ENCODE measurements at places on chromosomes 4 and X. TPM values are rescaled to one million over a fixed set of nuclear protein-coding genes. Genes with fewer than 3 reads are reported as not detected.

DNA sequence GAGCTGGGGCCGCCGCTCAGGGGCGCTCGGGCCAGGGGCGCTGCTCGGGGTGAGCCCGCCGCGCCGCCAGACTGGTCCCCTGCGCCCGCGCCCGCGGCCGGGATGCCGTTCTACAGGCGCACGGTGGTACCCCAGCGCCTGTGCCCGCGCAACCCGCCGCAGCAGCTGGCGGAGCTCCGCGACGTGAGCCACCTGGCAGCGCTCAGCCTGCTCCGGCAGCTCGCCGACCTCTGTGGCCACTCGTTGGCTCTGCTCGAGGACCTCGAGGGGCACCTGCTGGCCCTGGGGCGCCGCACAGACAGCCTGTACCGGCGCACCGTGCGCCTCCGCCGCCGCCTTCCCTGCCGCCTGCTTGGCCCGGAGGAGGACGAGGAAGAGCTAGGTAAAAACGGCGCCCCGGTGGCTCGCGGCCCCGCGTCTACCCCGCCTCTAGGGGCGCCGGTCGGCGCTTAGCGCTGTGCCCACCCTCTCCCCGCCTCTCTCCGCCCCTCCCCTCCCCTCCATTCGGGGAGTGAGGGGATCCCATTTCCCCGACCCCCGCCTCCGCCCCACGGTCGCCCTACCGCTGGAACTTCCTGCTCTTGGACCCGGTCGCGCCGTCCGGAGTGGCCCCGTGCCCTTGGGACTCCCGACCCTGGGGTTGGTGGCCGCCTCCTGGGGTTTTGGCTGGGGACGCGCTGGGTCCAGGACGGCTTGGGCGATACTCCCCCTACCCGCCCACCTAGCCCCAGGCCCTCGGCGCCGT, 513 bp downstream of the NHSL2 start:
- no peak overlapping the region for H3K27ac ChIP-seq
- no peak for DNase-seq
- H3K4me1 ChIP-seq = no peaks in the 10 kb centered on the region
- H3K4me3 ChIP-seq = no peak overlapping the region
- H3K27me3 ChIP-seq = no peaks in the 10 kb centered on the region

GRCh38 chrX:136086521-136086920, 60.8 kb upstream of the FHL1 start:
- no peak overlapping the region for H3K27ac ChIP-seq
- H3K27me3 ChIP-seq = no peaks in the 10 kb centered on the region
- no peaks in the 10 kb centered on the region for H3K36me3 ChIP-seq

GRCh38 chr4:158376106-158376840, 145.4 kb upstream of the RXFP1 start:
- H3K4me1 ChIP-seq = no peaks in the 10 kb centered on the region
- no peaks in the 10 kb centered on the region for H3K36me3 ChIP-seq
- H3K27me3 ChIP-seq = no peaks in the 10 kb centered on the region
- H3K27ac ChIP-seq = no peak overlapping the region
- no peak overlapping the region for H3K4me3 ChIP-seq
- no peak for DNase-seq

DNA sequence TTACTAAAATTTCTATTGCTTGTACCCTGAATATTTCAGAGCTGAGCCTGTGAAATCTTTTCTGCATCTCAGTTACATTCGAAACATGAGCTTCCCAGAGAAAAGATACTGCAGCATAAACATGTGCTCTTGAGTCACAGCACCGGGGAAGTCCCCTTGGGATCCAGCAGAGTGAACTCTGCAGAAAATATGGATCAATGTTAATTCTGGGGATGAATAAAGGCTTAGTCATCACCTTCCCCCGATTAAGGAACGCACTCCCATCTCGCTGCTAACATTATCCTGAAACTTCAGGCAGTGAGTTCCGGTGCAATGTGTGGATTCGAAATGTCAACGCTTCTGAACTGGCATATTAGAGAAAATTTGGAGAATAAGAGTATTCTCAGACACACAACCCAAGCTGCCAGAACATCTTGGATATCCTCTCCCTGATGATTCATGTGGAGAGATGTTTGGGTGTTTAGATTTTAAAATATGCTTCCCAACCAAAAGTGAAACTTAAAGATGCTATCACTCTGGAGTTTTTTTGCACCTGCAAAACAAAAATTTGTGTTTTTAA, 90.8 kb downstream of the IRF2 start:
- peak overlapping the region; percentile 21 for H3K4me3 ChIP-seq
- peak; percentile 24 for DNase-seq
- H3K27ac ChIP-seq = peak overlapping the region; percentile 35
- H3K27me3 ChIP-seq = no peaks in the 10 kb centered on the region
- H3K36me3 ChIP-seq = no peaks in the 10 kb centered on the region

- H3K27ac ChIP-seq = no peak overlapping the region
- no peak for DNase-seq
- H3K4me1 ChIP-seq = no peaks in the 10 kb centered on the region
- H3K4me3 ChIP-seq = no peak overlapping the region
These were observed 24.7 kb downstream of the NAT8L start for GRCh38 chr4:2083826-2084160.

DNA sequence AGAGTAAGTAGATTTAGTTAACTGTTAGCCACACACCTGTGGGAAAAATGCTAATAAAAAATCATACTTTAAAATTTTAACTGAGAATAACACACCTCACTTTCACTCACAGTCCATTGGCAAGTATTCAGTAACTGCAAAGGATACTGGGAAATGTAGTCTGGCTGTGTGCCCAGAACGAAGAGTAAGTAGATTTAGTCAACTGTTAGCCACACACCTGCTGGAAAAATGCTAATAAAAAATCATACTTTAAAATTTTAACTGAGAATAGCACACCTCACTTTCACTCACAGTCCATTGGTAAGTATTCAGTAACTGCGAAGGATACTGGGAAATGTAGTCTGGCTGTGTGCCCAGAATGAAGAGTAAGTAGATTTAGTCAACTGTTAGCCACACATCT, 178.4 kb upstream of the NWD2 start:
- no peaks in the 10 kb centered on the region for H3K27me3 ChIP-seq
- no peak for DNase-seq
- no peaks in the 10 kb centered on the region for H3K4me1 ChIP-seq
- H3K27ac ChIP-seq = no peak overlapping the region
- no peak overlapping the region for H3K4me3 ChIP-seq

DNA sequence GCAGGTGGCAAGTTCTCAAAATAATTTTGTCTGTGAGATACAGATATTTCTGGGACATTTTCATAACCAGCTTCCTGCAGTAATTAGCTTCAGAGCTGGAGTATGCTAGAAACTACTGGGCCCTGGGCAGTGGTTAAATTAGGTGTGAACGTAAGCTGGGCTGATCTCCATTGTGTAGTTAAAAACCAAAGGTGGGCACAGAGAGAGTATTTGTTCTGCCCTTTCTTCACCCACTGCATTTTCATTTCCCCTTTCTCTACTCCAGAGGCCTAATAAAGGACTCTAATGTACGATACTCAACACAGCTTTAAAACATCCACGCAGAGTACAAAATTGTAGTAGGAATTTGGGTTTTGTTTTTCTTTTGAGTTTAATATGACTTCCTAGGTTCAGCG, 252.7 kb downstream of the SPRY1 start:
- H3K27ac ChIP-seq = no peak overlapping the region
- no peak overlapping the region for H3K4me3 ChIP-seq
- no peaks in the 10 kb centered on the region for H3K36me3 ChIP-seq
- H3K27me3 ChIP-seq = no peaks in the 10 kb centered on the region
- no peaks in the 10 kb centered on the region for H3K4me1 ChIP-seq
- no peak for DNase-seq

DNA sequence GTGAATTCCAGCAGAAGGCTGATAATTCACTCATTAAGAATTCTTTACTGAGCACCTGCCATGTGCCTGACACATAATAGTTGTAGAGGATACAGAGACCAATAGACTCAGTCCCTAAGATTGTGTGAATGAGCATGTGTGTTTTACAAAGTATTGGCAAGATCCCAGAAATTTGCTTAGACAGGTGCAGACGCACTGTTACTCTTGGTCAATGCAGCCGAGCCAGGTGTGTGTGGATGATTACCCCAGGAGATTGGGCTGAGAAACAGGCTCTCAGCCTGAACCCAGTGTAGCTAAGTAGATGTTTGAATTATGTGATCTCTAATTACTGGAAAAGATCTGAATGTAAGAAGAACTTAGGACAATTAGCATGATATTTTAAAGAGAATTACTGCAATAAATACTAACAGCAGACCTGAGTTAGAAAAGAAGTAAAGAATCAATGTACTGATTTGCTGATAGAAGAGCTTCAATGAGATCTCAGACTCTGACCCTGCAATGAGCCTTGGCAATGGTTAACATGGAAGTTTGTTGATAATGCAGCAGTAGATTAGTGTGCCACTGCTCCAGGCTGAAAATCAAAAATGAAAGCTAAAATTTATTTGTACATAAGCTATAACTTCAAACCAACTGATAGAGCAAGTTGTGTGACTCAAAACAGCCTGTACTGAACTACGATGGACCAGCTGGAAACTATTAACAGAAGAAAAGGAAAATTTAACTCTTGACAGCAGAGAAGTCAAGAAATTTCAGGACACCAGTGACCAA, 32.2 kb upstream of the NDST4 start:
- H3K36me3 ChIP-seq = no peaks in the 10 kb centered on the region
- H3K27me3 ChIP-seq = no peaks in the 10 kb centered on the region
- no peak overlapping the region for H3K4me3 ChIP-seq
- H3K27ac ChIP-seq = no peak overlapping the region

DNA sequence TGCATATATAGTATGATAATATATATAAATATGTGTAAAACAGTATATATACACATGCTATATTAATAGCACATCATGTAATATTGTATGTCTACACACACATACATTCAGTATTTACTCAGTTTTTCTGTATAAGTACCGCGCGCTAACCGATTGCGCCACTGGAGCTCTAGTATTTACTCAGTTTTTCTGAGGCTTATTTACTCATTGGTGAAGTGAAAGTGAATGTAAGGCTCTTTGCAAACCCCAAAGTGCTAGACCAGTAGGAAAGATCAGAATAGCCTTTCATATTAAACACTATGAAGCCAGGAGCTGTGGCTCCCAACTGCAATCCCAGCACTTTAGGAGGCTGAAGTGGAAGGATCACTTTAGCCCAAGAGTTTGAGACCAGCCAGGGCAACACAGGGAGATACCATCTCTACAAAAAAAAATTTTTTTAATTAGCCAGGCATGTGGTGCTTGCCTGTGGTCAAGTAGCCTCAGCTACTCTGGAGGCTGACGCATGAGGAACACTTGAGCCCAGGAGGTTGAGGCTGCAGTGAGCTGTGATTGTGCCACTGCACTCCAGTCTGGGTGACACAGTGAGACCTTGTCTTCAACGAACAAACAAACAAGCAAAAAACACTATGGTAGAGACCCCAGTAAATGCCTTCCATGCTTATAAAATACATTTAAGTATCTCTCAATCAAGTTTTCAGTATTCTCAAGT, 125.8 kb downstream of the KIT start:
- H3K4me1 ChIP-seq = no peaks in the 10 kb centered on the region
- no peak overlapping the region for H3K27ac ChIP-seq
- H3K36me3 ChIP-seq = no peaks in the 10 kb centered on the region

DNA sequence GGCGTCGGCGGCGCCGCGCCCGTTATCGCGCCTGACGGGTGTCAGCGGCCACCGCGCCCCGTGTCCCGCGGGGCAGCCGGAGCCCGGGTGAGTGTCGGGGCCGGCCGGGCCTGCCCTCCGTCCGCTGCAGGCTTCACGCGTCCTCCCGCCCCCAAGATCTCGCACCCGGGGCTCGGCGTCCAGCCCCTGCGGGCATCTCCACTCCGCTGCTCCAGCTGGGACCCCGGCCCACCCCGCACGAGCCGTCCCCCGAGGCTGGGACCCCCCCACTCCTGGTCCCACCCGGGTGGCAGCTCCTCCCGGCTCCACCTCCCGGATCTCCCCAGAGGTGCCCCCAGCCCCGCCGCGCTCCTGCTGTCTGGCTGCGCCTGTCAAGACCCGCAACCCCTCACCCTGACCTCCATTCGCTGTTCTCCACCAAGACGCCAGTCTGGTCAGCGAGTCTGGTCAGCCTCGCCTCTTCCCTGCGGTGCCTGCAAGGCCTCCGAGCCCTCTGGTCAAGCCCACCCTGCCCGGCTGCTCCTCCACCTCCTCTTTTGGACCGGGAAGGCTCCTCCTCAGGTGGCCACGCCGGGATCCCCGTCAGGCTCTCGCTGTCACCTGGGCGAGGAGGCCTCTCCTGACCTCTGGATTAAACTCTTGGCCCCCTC, 66.0 kb upstream of the NKX1-1 start:
- no peak for DNase-seq

- H3K4me3 ChIP-seq = no peak overlapping the region
- H3K27me3 ChIP-seq = peaks cover 58% of the 10 kb centered on the region
- no peaks in the 10 kb centered on the region for H3K4me1 ChIP-seq
- DNase-seq = no peak
- no peak overlapping the region for H3K27ac ChIP-seq
- H3K36me3 ChIP-seq = no peaks in the 10 kb centered on the region
These were observed 140.8 kb upstream of the ETNPPL start for GRCh38 chr4:108903464-108904221.

DNA sequence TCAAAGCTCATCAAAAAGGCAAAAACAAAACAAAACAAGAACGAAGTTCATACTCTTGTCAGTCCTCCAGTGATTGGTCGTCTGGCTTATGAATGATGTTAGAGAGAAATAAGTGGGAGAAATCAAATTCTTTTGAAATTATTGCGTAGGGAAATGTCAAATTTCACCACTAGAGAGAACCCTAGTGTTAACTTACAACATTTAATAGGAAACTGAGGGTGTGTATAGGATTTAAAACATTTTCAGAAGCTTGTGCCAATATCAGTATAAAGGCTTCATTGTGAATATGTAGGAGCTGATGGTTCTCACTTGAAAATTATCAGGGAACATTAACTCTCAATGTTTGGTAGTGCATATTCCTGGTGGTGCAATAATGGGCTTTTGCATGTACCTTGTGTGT, 17.4 kb downstream of the ADH6 start:
- no peak for DNase-seq
- H3K27me3 ChIP-seq = no peaks in the 10 kb centered on the region
- no peaks in the 10 kb centered on the region for H3K4me1 ChIP-seq

GRCh38 chrX:150790021-150790420, 96.8 kb downstream of the MTMR1 start:
- no peak overlapping the region for H3K27ac ChIP-seq
- no peaks in the 10 kb centered on the region for H3K36me3 ChIP-seq
- H3K4me3 ChIP-seq = no peak overlapping the region
- H3K4me1 ChIP-seq = no peaks in the 10 kb centered on the region
- no peak for DNase-seq

DNA sequence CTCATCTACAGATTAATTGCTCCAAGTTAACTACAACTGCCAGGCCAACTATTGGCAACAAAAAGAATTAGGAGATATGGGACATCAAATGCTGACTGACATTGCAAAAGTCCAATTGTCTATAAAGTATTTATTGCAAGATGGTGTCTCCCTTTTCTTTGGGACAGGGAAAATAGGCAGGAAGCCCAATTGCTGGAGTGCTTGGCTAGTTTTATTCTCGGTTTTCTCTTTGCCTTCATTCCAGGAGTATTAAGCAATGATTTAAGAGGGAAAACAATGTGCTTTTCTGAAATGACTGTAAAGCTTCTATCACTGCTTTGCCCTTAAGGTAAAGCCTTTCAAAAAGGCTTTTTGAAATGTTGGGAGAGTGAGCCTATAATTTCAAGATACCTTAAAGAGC, 62.8 kb upstream of the DIAPH2 start:
- no peaks in the 10 kb centered on the region for H3K36me3 ChIP-seq
- no peaks in the 10 kb centered on the region for H3K27me3 ChIP-seq
- H3K4me3 ChIP-seq = no peak overlapping the region
- no peaks in the 10 kb centered on the region for H3K4me1 ChIP-seq

Gene NXT2
- 14.3 TPM for total RNA-seq

Gene TMPRSS11A
- not detected for total RNA-seq

Gene SHROOM2
- total RNA-seq = 5.3 TPM

Gene BGN
- total RNA-seq = 0.37 TPM
